ENCODE measurements at places on chromosomes 7 and 10. TPM values are rescaled to one million over a fixed set of nuclear protein-coding genes. Genes with fewer than 3 reads are reported as not detected.

DNA sequence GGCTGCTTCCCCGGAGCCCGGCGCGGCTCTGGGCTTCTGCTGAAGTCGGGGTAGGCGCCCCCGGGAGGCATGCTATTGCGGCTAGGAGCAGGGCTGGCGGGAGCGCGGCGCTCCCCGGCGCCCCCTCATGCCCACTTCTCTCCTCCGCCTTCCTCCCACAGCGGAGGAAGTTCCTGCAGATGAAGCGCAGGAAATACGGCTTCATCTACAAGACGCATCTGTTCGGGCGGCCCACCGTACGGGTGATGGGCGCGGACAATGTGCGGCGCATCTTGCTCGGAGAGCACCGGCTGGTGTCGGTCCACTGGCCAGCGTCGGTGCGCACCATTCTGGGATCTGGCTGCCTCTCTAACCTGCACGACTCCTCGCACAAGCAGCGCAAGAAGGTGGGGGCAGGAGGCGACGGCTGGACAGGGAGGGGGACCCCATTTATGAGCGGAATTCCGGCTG, 479 bp downstream of the CYP26A1 start:
- no peak for DNase-seq

DNA sequence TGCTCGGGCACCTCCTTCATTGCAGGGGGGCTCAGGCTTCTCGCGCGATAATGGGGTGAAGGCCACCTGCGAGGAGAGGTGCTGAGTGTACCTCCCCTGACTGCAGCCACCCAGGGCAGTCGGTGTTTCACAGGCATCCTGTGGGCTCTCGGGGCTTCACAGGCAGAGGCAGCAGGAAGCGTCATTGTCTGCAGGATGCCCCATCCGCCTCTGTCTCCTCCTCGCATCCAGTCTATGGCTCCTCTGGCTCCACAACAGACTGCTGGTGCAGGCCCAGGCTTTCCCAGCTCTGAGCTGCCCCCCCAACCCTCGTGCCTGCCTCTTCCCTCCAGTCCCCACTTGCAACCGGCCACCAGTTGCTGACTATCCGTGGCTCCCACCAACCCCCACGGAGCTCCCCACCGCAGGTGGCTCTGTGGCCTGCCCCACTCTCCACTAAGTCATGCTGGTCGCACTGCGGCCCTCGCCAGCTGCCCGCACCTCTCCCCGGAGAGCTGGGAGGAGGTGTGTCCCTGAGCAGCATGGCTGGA, 36.5 kb downstream of the CAMK2B start:
- DNase-seq = peak; percentile 76

DNA sequence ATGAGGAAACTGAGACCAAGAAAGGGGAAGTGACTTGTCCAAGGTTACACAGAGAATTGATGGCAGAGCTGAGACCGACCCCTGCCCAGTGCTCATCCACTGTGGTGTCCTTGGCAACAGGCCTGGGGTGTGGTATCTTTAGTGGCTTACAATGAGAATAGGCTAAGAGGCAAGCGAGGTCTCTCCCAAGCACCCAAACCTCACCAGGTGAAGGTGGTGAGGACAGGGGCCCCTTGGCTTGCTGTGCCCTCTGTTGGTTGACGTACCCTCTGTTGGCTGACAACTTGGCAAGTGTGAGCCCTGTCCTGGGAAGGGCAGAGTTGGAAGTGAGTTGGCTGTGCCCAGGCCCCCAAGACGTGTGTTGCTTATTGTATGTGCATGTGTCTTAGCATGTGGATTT, 166.9 kb downstream of the GRK5 start:
- no peak for DNase-seq

Gene GJC3
- not detected for total RNA-seq

GRCh38 chr7:51080622-51081269, 235.9 kb downstream of the COBL start:
- peak; percentile 60 for DNase-seq

- no peak for DNase-seq
Measured at GRCh38 chr7:104231054-104232046, 23.5 kb upstream of the ORC5 start.

DNA sequence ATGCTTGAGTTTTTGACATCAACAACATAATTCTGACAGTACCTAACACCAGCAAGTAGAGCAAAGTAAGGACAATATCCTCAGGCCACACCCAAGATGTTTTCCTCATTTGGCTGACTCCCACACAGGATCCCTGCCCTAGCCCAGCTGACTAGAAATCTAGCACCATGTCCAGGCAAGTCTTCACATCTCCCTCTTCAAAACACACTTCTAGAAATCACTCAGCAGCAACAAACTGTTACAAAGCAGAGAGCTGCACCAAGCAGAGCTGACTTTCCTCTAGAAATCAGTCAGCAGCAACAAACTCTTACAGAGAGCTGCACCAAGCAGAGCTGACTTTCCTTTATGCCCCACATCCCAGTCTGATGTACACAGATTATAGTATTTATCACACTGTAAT, 7.7 kb downstream of the TMEM168 start:
- DNase-seq = no peak

Measured in osteocyte (in vitro differentiated cells).